Fibroblast of skin of abdomen (primary cell): ENCODE measurements at places on chromosomes 13 and 19.

DNA sequence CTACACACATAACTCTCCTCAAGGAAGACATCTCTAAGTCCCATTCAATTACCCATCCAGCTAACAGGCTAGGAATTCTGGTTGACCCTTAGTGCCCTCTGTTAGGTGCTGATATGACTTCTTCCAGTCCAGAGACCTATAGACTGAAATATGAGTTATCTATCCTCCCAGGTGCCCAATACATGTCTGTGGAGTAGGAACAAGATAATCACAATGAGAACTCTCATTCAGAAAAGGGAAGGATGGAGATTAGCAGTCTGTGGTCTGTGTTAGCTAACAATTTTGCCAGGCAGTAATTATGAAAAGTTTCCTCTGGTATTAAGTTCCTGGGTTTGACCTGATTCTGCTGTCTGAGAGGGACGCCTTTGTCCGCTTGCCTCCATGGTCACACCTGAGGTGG lies 44.2 kb upstream of the SLAIN1 start:
- DNase-seq, result no peak

GRCh38 chr13:38301236-38301635 lies 48.4 kb upstream of the UFM1 start:
- DNase-seq, result no peak

DNA sequence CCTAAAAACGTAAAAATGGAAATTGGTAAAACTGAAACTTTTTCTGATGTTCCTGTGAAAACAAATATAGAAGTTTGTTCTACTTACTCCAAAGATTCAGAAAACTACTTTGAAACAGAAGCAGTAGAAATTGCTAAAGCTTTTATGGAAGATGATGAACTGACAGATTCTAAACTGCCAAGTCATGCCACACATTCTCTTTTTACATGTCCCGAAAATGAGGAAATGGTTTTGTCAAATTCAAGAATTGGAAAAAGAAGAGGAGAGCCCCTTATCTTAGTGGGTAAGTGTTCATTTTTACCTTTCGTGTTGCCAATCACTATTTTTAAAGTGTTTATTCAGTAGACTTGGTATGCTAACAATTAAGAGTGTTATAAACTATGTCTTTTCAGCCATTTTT lies 25.6 kb downstream of the BRCA2 start:
- DNase-seq, result no peak

- DNase-seq, result peak; percentile 14
Observed at GRCh38 chr19:30288911-30289310, 83.3 kb upstream of the ZNF536 start.

GRCh38 chr13:98293570-98294142 lies 116.6 kb upstream of the RNF113B start:
- DNase-seq, result peak; percentile 37

DNA sequence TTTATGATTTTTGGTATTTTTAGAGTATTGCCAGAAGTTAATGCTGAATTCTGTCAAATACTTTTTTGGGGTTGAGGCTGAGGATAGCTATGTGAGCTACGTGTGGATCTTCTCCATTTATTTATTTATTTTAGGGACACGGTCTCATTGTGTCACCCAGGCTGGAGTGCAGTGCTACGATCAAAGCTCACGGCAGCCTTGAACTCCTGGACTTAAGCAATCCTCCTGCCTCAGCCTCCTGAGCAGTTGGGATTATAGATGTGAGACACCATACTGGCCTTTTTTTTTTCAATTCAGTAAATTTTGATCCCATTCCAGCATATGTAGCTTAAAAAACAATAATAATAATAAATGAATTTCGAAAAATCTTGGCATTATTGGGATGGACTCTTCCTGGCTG lies 21.1 kb downstream of the ING1 start:
- DNase-seq, result no peak

- peak; percentile 86 for DNase-seq
Observed at GRCh38 chr13:111202745-111203144, 87.6 kb downstream of the ARHGEF7 start.

DNA sequence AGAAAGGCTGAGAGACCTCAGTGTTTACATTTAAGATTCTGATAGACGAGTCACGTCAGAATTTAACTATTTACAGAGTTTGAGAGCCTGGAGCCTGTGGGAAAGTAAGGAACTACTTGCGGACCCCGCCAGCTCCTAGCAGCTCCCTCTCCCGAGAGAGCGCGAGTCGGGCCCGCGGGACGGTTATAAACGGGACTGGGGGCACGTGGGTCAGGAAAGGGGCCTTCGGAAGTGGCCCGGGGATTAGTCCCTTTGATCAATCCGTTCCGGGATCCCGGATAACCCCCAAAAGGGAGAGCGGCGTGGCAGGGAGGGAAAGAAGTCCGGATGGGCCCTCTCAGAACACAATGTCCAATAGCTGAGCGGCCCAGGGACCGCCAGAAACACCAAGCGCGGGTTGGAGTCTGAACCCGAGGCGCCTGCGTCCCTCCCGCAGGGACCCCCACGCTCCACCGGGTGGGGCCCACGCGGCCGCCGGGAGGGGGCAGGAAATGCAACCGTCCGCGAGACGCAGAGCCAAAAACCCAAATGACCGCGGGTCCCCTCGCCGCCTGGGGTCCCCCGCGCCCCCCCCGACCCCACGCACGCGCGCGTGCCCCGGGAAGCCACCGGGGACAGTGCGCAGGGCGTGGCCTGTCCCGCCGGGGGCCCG lies 3.6 kb downstream of the ZIC5 start:
- DNase-seq, result no peak

DNA sequence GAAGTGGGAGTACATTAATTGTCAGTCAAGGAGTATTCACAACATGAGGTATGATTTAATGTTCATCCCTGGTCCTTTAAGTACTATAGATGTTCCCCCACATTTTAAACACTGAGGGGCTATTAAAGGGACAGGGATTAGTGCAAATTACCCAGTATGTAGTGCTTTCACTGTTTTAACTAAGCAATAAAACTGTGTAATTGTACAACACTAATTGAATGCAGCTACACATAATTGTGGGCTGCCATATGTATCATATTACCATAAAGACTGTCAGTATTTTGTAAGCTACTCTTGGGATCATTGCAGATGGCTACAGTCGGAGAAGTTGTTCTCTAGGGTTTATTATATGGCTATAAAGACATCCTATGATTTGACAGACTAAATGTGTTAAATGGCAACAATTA lies 316.6 kb downstream of the DCLK1 start:
- DNase-seq, result peak; percentile 37
